ENCODE measurements at places on chromosomes 2 and 18. TPM values are rescaled to one million over a fixed set of nuclear protein-coding genes. Genes with fewer than 3 reads are reported as not detected.

DNA sequence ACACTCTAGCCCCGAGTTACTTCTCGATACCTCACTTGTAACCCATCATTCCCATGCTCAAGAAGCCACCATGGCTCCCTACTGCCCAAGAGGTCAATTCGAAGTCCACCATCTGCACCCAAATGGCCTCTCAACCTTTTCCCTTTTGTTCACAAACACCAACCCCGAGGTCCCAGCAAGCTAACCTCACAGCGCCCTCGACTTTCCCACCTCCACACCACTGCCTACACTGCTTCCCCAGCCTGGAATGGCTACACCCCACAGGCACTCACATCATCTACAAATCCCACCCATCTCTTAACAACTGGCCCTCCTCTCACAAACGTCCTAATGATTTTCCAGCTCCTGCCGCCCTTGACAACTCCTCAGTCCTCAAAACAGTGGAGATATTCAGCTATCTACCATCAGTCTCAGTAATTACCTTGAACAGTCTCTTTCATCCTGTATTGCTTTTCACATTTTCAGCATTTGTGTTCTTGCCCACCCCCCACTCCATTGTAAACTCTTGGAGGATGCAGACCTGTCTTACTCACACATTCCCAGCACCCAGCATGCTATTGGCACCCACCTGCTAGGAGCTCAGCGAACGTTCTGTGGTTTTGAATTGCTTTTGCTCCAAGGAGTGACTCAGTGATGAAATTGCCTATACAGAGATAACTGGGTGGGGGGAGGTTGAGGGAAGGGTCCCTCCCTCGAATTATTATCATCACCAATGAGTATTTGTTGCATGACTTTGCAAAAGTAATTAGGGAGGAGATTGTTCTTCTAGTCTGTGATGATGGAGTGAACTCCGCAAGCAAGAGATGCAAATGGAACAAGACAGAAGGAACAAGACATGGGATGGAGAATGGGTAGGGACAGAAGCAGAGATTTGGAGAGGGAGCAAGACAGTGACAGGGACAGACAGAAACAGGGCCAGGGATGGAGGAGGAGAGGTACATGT, 106.8 kb downstream of the CYP26B1 start:
- no peak for DNase-seq

MTCL1 gene
- total RNA-seq = 36.7 TPM

AP1S3 gene
- 3.8 TPM for total RNA-seq

- no peak for DNase-seq
These were observed 787 bp upstream of the TRIM54 start for GRCh38 chr2:27281442-27281841.

- peak; percentile 70 for DNase-seq
These were observed 40.5 kb upstream of the EFHD1 start for GRCh38 chr2:232592772-232593395.

DNA sequence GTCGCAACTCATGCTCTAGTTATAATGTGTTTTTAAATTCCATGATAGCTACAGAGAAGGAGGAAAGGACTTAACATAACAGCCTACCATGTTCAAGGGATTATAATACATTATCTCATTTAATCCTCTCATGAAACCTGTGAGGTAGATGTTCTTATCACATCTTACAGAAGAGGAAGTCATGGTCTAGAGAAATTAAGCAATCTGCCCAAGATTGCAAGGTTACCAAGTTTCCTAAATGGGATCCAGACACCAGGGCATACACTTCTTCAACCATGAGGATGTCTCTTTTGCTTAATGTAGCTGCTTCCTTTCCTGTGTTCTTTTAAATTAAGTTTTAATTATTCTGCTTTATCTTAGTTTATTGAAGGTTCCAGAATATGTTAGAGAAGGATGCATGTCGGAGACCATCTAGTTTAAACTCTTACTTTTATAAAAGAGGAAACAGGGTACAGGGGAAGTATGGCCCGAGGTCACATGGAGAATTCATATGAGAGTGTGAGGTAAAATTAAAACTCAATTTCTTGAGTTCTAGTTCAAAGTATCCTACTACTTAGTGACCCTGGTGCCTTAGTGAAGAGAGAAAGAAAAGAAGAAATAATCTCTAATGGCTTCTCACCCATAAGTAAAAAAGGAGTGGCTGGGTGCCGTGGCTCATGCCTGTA, 3.6 kb upstream of the IL1A start:
- DNase-seq = no peak

DNA sequence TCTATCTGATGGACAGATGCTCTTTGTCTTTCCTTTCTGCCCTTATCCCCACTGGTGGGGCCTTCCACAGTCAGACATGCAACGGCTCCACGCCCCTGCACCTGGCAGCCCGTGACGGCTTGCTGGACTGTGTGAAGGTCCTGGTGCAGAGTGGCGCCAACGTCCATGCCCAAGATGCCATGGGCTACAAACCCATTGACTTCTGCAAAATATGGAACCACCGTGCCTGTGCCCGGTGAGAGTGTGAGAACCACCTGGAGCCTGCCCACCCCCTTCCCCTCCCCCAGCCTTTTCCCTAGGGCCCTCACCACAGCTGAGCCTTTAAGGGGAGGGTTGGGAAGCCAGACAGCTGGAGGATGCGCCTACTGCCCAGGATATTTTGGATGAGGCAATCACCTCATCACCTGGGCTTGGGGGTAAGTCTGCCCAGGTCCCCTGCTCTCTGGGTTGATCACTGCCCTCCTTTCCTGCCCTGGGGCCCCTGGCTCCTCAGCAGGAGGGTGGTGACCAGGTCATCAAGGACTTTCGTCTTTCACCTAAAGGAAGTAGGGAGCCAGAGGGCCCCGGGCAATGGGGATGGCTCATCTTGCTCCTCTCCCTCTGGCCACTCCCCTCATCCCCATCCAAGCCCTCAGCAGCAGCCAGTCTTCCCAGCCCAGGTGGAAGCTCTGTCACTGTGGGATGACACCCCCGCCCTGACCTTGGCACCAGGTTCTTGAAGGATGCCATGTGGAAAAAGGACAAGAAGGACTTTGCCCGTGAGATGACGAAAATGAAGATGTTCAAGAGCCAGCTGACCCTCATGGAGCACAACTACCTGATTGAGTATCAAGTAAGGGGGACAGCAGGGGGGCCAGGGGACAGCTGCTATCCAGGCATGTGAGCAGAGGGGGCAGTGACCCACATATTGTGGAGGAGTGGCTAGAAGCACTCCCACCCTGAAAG, 3.7 kb downstream of the ANKRD53 start:
- no peak for DNase-seq

DNA sequence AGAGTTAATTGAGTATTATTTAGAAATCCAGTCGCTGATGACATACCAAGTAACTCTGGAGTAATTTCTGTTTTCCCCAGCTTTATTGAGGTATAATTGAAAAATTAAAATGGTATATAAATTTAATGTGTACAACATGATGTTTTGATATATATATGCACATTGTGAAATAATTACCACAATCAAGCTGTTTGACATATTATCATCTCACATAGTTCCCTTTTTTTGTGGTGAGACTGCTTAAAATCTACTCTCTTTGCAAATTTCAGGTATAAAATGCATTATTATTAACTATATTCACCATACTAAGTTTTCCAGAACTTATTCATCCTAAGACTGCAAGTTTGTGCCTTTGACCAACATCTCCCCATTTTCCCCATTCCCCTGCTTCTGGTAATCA, 25.0 kb upstream of the SPAG16 start:
- no peak for DNase-seq

Measured in endothelial cell of umbilical vein (primary cell).